ENCODE measurements at places on chromosomes 7 and 10.
A peak's percentile ranks its signal among the peaks of the same experiment; 100 is the strongest.

DNA sequence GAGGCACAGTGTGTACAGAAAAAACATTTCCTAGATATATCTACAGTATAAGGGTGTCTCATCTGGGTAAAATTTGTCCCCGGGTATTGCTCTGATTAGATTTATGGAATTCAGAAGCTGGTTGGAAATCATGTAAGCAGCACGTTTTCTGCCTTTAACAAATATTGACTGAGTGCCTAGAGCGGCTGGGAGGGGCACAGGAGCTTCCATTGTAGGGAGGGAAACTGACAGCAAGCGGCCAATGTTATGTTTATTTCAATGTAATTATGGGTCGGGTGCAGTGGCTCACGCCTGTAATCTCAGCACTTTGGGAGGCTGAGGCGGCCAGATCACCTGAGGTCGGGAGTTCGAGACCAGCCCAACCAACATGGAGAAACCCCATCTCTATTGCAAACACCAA is 4.4 kb upstream of the RFC2 start:
- no peak for DNase-seq

GRCh38 chr7:2554661-2555111 is 638 bp downstream of the BRAT1 start:
- no peak for DNase-seq

DNA sequence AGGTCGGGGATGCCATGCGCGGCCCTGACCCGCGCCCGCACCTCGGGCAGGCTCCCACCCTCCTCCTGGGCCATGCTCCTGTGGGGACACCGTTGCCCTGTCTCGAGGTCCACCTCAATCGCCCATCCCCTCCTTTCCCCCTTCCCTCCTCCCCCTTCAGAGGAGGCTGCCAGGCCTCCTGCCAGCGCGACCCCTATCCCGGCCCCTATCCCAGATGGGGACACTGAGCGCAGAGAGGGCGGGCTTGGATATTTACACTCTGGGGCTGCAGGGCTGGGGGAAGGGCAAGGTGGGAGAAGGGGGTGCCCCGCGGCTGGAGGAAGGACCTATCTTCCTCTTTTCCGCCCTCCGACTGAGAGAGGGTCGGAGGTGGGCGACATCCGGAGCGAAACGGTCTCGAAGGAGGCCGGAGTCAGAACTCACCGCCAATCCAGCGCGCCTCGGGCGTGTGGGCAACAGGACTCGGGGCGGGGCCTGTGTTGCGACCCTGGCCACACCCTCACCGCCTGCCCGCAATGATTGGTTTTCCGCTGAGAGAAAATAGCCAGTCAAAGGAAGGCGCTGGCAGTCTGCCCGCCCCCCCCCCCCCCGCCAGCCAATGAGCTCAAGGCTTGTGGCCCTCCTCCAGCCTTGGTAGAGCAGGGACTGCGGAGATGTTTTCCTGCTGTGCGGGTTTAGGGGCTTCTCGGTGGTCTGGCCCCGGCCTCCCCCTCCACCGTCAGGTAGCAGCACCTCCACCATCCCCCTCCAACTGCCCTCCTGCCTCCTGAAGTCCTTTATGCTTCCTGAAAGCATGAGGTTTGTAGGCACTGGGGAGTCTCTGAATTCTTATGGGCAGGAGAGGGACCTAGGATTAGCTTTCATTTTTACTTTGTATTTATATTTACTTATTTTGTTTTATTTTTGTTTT is at the start of gene METTL27:
Gene METTL27, minus strand, starts transcription at position 450 of the 910 bp plus-strand sequence. Its CDS starts 376 bp downstream, at position 74.
- DNase-seq: peak; percentile 77

GRCh38 chr7:129417073-129417472 is 17.2 kb upstream of the STRIP2 start:
- DNase-seq: no peak

DNA sequence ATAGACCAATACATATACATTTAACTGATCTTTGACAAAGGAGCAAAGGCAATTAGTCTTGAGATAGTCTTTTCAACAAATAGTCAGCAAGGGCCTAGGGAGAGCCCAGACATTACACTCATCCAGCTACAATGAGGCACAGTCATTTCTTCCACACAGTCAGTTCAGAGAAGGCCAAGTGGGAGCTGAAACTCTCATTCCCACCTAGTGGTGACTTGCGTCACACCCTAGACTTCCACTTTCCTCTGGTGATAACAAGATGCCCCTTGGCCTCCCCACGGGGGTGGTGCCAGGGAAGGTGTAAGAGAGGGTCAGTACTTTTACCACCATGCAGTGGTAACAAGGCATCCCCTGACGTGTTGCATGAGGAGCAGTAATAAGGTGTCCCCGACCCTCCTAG is 8.0 kb downstream of the FRMPD2 start:
- DNase-seq: no peak

DNA sequence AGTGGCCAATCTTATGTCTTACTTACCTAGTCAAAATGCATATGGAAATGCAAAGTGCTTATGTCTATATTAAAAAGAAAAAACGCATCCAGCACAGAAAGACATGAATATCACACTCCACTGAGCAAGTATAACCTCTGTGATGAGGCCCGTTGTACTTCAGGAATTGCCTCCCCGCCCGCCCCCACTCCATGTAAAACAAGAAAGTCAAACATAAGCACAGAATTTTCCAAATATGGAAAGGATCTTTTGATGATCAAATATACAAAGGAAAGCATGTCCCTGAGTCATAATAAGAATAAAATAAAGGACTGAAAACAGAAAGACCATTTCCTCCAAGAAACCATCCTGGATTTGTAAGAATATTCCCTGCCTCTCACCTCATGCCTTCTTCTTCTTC is 229.1 kb downstream of the BAMBI start:
- no peak for DNase-seq

GRCh38 chr7:123397746-123398338 is 136.6 kb downstream of the IQUB start:
- DNase-seq: no peak

- no peak for DNase-seq
Observed at GRCh38 chr10:34802692-34803091, 12.4 kb downstream of the PARD3 start.

GRCh38 chr10:5844345-5845055 is 31.3 kb upstream of the GDI2 start:
- DNase-seq: no peak

DNA sequence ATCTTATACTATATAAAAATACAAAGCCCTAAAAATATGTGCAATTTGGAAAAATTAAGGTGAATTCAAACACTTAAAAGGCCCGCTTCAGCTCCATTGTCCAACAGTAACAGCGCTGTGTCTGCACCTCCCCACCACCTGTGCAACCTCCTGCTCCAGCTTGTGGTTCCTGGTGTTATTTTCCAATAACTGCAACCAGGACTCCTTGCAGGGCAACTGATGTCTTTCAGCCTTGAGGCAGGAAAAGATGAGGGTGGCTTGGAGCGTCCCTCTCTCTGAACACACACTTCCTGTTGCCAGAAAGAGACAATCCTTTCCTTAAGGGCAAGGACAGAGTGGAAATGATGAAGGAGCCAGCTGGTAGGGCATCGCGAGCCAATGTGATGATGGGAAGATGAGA is 336.0 kb downstream of the GLRX3 start:
- no peak for DNase-seq

DNA sequence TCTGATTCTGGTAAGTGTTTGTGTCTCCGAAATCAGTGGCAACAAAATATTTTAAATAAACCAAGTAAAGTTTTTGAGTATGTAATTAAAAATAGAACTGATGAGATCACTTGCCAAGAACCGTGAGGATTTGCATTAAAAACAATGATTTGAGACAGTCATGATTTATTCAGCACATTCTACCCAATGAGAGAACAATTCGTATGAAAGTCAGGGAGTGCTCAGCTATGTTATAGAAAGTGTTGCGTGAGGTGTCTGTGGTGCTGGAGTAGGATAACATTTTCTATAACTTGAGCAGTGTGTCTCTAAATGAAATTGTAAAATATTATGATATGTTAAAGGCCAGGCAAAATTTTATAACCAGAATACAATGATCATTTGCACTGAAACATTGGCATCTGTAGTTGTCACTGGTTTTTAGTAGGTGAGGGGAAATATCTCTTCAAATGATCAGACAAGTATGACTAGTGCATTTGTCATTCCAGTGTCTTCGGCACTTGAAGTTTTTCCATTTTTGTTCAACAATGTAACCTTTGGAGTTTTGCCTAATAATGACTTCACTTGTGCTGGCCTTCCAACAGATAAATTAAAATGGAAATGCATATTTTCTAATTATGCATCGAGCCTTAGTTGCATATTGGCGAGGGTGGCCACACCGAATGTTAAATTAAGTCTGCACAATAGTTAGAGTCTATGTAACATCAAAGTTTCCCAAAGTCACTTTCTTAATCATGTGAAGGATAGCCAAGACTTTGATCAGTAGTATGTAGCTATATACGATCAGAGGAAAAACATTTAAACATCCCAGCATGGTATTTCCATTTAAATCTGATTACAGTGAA is 335.9 kb downstream of the GFRA1 start:
- no peak for DNase-seq

DNA sequence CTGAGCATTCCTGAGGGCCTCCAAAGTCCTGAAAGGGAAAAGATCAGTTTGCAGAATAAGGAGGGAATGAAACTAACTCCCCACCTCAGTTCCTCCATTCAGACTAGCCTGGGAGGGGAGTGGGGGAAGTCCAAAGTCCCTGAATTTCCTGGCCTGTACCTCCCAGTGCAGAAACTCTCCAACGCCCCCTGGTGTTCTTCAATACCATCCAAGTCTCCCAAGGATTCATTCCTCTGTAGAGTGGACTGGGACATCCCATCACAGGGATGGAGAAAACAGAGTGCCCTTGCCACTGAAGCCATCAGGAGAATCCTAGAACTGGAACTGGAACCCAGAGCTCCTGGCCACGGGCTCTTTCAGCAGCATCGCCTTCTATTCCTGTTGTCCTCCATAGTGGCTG is 1.6 kb upstream of the COL13A1 start:
- no peak for DNase-seq

GRCh38 chr7:25287291-25287690 is 59.0 kb upstream of the NPVF start:
- no peak for DNase-seq

- DNase-seq: no peak
Observed at GRCh38 chr7:2480070-2480408, 3.8 kb upstream of the GRIFIN start.

DNA sequence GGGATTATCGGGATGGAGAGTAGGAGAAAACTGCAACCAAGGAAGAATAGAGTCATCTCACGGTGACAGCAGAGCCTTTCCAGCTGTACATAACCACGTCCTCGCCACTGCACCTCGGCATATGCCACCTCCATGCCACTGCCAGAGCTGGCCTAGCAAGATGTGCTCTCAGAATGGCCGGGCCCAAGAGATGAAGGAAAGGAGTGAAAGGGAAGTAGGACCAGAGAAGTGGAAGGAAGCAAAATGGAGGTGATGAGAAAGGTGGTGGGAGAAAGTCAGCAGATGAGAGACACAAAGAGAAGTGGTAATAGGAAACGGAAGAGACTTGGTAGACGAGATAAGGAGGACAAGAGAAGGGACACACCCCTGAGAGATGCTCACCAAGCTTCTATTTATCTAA is 8.0 kb upstream of the CALU start:
- DNase-seq: no peak

DNA sequence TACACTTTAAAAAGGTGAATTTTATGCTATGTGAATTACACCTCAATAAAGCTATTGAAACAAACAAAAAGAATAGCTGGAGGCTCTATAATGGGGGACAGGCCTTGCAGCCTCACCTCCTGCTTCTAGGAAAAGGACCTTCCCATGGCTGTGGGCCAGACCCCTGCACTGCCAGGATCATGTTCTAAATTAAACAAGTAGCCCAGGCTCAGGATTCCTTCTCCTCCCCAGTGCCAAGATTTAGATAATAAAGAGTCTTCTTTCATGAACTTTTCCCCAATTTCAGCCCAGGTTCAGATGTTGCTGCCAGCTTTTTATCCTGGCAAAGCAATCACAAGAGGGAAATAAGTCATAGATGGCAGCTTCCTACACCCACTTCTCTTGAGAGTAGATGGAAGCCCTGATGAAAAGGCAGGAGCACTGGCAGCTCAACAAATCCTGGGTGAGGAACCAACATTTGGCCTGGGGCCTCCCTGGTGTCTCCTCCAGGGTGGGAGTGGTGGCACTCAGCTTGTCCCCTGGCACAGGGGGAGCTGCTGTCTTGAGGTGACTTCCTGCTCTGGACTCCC is 22.2 kb upstream of the CAMK2B start:
- no peak for DNase-seq

DNA sequence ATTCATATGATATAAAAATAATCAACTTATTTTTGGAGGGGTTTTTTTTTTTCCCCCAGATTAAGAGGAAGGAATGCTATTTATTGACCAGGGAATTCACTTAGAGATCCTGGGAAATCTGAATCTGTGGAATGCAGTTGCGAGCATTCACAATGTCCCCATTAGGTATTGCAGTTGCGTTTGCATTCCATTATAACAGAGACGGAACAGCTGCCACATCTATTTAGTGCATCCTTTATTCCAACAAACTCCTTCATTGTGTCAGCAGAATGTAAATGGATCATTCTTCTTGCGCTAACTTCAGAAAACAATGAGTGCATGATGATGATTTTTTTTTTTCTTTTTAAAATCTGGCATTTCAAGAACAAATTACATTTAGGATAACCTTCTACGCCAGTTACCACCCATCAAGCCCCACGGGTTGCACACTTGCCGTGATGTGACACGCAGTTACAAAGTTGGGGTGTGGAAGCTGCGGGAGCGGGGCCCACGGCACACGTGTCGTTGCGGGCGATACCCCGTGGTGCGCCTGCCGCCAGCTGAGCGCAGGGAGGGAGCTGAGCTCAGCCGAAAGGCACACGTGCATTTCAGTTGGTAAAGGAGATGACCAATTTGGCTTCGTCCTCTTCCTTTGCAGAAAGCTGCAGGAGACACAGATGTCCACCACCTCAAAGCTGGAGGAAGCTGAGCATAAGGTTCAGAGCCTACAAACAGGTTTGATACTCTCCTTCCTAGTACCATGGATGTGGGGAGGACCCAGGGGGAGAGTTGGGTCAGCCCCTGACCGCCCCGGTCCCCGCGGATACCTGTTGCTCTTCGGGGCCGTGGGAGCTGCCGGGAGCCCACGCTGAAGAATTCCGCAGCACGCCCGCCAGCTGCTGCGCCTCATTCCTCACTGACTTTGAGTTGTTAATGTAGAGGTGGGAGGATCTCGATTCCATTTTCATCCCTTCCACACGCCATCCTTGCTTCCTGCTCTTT is 175.3 kb upstream of the SH2B2 start:
- no peak for DNase-seq

DNA sequence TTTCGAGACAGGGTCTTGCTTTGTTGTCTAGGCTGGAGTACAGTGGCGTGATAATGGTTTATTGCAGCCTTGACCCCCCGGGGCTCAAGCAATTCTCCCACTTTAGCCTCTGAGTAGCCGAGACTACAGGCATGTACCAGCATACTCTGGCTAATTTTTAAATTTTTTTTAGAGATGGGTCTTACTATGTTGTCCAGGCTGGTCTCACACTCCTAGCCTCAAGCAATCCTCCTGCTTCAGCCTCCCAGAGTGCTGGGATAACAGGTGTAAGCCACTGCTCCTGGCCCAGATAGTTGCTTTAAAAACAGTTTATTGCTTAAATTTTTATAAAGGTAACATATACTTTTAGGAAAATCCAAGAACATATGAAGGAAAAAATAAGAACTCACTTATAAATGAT is 26.3 kb downstream of the NEURL1 start:
- no peak for DNase-seq
